ENCODE measurements at places on chromosomes 11 and 22. TPM values are rescaled to one million over a fixed set of nuclear protein-coding genes. Genes with fewer than 3 reads are reported as not detected.

SLC1A2 gene
- total RNA-seq, result 12.0 TPM

- no peak overlapping the region for H3K4me3 ChIP-seq
- H3K27me3 ChIP-seq, result no peaks in the 10 kb centered on the region
- peaks cover 8% of the 10 kb centered on the region for H3K4me1 ChIP-seq
- DNase-seq, result no peak
- no peaks in the 10 kb centered on the region for H3K36me3 ChIP-seq
Measured at GRCh38 chr22:46538814-46539160, 1.4 kb upstream of the CELSR1 start.

PAMR1 gene
- 2.1 TPM for total RNA-seq

- H3K27ac ChIP-seq, result no peak overlapping the region
- no peak overlapping the region for H3K4me3 ChIP-seq
- H3K36me3 ChIP-seq, result no peaks in the 10 kb centered on the region
Measured at GRCh38 chr22:43796567-43796966, 15.5 kb downstream of the EFCAB6 start.

- no peaks in the 10 kb centered on the region for H3K36me3 ChIP-seq
- DNase-seq, result no peak
- H3K27ac ChIP-seq, result no peak overlapping the region
- no peaks in the 10 kb centered on the region for H3K4me1 ChIP-seq
- H3K4me3 ChIP-seq, result no peak overlapping the region
Measured at GRCh38 chr11:68026391-68027105, 3.9 kb upstream of the NDUFS8 start.

GRCh38 chr11:17753153-17753552, 18.6 kb downstream of the KCNC1 start:
- H3K36me3 ChIP-seq, result no peaks in the 10 kb centered on the region

GRCh38 chr11:124892750-124893454, 4.8 kb downstream of the ROBO4 start:
- H3K27me3 ChIP-seq, result no peaks in the 10 kb centered on the region
- no peak overlapping the region for H3K4me3 ChIP-seq
- no peak overlapping the region for H3K27ac ChIP-seq
- no peaks in the 10 kb centered on the region for H3K4me1 ChIP-seq
- peak; percentile 52 for DNase-seq

DNA sequence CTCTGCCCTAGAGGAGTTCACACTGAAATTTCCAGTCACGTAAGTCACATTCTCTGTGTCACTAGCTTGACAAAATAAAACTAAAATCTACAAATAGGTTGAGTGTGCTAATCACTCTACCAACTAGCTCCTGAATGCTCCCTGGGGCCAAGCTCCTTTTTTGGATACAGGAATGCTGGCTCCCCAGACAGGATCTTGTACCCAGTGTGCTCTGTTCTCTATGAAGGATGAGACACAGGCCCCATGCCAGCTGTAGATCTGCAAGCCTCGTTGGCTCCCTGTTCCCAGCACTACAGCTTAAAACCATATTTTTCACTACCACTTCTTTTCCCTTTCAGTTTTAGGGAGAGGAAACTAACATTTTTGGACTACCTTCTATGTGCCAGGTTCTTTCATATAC, 3.7 kb upstream of the IPO7 start:
- no peaks in the 10 kb centered on the region for H3K27me3 ChIP-seq
- DNase-seq, result no peak
- no peaks in the 10 kb centered on the region for H3K36me3 ChIP-seq
- no peak overlapping the region for H3K4me3 ChIP-seq
- H3K4me1 ChIP-seq, result no peaks in the 10 kb centered on the region

GRCh38 chr11:111911563-111912401, at the start of gene CRYAB:
CRYAB (minus strand) TSS chr11:111911770; CDS start chr11:111911724, 46 bp downstream.
- no peaks in the 10 kb centered on the region for H3K27me3 ChIP-seq
- H3K27ac ChIP-seq, result peak within 1 kb of the TSS; percentile 60
- DNase-seq, result peak; percentile 52
- H3K4me1 ChIP-seq, result no peaks in the 10 kb centered on the region

GRCh38 chr11:60170566-60170965, 12.3 kb downstream of the MS4A6A start:
- DNase-seq, result no peak
- H3K4me1 ChIP-seq, result no peaks in the 10 kb centered on the region
- H3K4me3 ChIP-seq, result no peak overlapping the region
- H3K27ac ChIP-seq, result no peak overlapping the region
- H3K36me3 ChIP-seq, result no peaks in the 10 kb centered on the region

- H3K36me3 ChIP-seq, result no peaks in the 10 kb centered on the region
- no peak for DNase-seq
- H3K4me1 ChIP-seq, result no peaks in the 10 kb centered on the region
- no peaks in the 10 kb centered on the region for H3K27me3 ChIP-seq
- H3K27ac ChIP-seq, result no peak overlapping the region
Measured at GRCh38 chr11:117805045-117805444, 8.0 kb upstream of the DSCAML1 start.

DNA sequence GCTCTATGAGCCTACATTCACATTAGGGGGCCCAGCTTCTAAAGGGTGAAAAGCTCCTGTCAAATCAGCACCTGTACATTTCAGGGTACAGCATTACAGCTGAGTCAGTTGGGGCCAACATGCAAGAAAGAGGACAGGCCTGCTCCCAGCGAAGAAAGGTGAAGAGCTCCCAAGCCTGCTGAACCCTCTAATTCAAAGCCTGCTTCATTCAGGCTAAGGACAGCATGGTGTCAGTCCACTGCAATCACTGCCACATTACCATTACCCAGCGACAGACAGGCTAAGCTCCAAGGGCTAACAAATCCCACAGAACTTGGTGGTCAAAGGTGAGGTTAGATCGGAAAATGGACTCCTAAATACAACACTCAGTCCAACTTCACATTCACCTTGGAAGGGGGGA, 65.4 kb upstream of the CHRM4 start:
- no peak for DNase-seq
- no peaks in the 10 kb centered on the region for H3K27me3 ChIP-seq
- no peak overlapping the region for H3K27ac ChIP-seq
- no peak overlapping the region for H3K4me3 ChIP-seq
- no peaks in the 10 kb centered on the region for H3K36me3 ChIP-seq
- no peaks in the 10 kb centered on the region for H3K4me1 ChIP-seq

DAGLA gene
- total RNA-seq, result 0.58 TPM

C1QTNF5 gene
- total RNA-seq, result 5.3 TPM

C11orf16 gene
- total RNA-seq, result not detected

GRCh38 chr22:20174785-20175596, 24.1 kb upstream of the CCDC188 start:
- H3K4me3 ChIP-seq, result no peak overlapping the region
- H3K4me1 ChIP-seq, result peaks cover 26% of the 10 kb centered on the region

DNA sequence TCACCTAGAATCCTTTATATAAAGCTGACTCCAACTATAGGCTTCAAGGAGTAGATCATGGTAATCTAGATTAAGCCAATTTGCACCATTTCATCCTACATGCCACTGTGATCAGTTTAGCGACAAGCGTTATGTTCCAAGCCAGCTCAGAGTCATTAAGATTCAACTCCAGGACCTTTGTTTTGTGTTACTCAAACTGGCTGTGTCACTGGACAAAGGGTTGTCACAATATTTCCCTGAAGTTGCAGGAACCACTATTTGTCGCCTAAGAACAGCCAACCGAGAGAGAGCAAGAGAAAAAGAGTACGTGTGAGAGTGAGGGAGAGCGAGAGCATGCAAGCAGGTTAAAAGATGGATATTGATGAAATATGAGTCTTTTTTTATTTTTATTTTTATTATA, 104.8 kb downstream of the USP35 start:
- H3K4me1 ChIP-seq, result no peaks in the 10 kb centered on the region
- DNase-seq, result no peak
- H3K27ac ChIP-seq, result no peak overlapping the region
- no peaks in the 10 kb centered on the region for H3K27me3 ChIP-seq
- no peak overlapping the region for H3K4me3 ChIP-seq

TEX12 gene
- total RNA-seq, result not detected

DNA sequence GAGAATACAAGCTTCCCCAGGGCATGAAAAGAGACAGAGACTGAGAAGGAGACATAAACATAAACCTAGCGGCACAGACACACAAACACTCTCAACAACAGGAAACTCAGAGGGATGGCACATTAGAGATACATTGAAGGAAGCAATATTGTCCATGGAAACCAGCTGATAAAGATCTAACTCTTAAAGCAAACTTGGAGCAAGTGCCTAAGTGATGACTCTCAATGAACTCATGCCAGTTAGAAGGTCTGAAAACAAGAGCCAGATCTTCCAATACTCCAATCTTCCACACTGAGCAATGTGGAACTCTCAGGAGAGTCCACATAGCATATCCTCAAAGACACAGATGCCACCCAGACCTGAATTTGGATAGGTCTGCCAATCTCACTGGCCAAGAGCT, 168.8 kb upstream of the ISX start:
- no peaks in the 10 kb centered on the region for H3K4me1 ChIP-seq
- H3K36me3 ChIP-seq, result no peaks in the 10 kb centered on the region
- DNase-seq, result no peak

PNPLA5 gene
- not detected for total RNA-seq

RIMBP3B gene
- not detected for total RNA-seq

DNA sequence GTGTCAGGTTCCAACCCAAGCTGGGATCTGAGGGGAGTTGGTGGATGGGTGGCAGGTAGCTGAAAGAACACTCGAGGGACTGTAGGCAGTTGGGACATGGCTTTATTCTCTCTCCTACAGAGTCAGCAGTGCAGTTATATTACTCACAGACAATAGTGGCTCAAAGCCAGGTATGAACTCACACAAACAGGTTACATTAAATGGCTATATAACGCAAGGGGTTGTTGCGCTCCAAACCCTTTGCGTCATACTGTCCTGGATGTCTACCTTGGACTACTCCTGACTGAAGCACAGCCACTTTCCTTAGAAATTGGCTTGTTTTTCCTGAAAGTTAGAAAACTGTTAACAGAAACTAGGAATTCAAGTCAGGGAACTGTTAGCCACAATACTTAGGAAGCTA, 66.4 kb upstream of the OR4B1 start:
- H3K4me3 ChIP-seq, result no peak overlapping the region
- DNase-seq, result no peak
- no peak overlapping the region for H3K27ac ChIP-seq
- no peaks in the 10 kb centered on the region for H3K4me1 ChIP-seq
